ENCODE measurements at places on chromosomes 16 and 17. TPM values are rescaled to one million over a fixed set of nuclear protein-coding genes. Genes with fewer than 3 reads are reported as not detected.

GRCh38 chr17:63291258-63291657 is 154.8 kb downstream of the CYB561 start:
- DNase-seq, result no peak

GRCh38 chr17:7427549-7427948 is 1.1 kb upstream of the SPEM3 start:
- DNase-seq, result no peak

DNA sequence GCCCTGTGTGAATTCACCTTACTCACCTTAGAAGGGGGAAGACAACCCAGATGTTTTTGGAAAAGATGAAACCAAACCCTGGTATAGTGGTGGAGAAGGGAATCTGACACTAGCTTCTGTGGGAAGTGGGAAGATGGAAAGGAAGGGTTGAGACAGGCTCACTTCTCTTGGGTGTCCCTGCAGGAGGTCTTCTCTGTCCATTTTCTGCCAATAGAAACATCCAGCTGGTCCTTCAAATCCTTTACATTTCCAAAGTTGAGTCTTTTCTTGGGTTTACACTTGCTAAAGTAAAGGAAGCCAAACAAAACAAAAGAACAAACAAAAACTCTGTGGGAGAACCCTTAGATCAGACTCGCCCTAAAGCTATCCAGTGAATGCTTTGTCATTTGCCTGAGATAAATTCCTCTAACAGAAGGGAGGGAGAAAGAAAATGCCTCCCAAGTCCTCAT is 10.2 kb downstream of the HOXB1 start:
- no peak for DNase-seq

DNA sequence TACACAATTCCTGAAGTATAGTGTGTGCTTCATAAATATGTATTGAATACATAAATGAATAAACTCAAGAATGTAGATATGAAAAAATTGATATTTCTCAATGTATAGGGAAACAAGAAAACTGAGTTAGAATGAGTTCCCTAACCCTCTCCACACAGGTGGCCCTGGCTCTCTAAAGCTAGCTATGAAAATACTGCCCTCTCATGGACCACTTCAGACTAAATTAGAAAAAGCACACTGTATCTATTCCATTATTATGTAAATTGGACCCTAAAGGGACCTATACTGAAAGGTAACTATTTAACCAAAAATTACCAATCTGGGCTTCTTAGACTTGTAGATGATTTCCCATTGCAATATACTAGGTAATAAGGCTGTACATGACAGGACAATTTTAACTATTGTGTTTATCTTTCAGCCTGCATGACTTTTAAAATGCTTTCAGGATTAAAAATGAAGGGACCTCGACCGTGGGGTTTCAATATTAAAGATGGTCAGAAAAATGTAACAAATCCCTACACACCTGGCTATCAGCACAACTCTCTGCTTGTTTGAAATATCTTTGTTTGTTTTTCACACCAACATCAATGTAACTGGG is 672.5 kb upstream of the KIF2B start:
- no peak for DNase-seq

DNA sequence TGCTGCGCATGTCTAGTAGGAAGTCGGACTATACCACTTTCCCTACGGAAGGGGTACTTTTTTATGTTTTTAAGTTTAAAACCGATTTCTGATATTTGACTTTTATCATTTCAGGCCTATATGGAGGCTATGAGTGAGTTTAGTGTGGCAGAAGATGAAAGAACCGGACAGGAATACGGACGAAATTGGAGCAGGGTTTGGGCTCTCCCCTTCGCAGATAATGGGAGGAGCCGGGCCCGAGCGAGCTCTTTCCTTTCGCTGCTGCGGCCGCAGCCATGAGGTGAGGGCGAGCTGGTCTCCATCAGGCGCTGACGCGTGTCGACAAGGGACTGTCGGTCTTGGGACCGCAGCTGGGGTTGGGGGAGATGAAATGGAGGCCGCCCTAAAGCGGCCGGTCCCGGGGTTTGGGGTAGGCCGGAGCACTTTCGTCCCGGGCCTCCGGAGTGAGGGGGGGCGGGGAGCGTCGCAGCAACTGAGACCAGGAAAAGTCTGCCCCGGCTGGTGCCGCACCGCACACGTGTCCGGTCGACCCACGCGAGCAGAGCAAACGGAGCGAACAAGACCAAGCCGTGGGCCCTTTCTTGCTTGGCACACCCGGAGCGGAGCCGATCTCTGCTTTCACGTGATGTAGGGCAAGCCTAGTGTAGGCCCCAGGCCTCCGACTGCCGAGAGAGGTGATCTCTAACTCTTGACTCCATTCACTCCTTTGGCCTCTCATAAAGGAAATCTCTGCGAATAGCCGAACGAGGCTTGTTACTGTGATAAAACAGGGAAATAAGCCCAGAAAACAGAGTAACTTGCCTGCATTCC is at the start of gene RPL19:
TSS of gene RPL19 (plus strand) at position 214 of the 810 bp plus-strand sequence. CDS start at position 276, 62 bp downstream.
- DNase-seq, result no peak

- no peak for DNase-seq
Observed at GRCh38 chr16:4115949-4116318, 308 bp downstream of the ADCY9 start.

DNA sequence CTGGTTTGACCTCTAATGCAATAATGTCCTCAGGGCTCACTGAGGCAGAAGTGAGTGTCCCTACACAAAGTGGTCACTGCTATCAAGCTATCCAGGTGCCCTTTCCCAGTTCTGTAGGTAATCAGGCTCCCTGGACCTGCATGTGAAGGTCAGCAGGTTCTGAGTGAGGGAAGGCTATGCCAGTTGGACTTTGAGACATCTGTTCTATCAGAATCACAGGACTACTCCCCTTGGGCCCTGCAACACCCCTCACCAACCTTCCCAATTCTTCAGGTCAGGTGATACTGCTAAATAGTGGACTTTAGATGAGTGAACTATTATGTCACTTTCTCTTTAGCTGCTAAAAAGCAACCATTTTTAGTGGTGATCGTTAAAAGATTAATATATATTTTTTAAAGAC is 37.6 kb downstream of the ZZEF1 start:
- no peak for DNase-seq

GRCh38 chr16:56774016-56774680 is 44.2 kb downstream of the NUP93 start:
- no peak for DNase-seq

GRCh38 chr16:17607609-17608008 is 136.8 kb upstream of the XYLT1 start:
- no peak for DNase-seq

- DNase-seq, result no peak
Observed at GRCh38 chr16:84940670-84941551, 70.4 kb downstream of the ZDHHC7 start.

- DNase-seq, result no peak
Observed at GRCh38 chr16:87996962-87997880, 46.0 kb downstream of the BANP start.

- DNase-seq, result no peak
Observed at GRCh38 chr17:42846594-42847280, 2.4 kb downstream of the AOC2 start.

PLEKHG4 gene
- total RNA-seq, result 19.9 TPM

GPR179 gene
- total RNA-seq, result not detected

COPRS gene
- total RNA-seq, result 64.2 TPM

PRSS8 gene
- 2.6 TPM for total RNA-seq

NPIPB13 gene
- 4.7 TPM for total RNA-seq

Measured in omental fat pad (tissue), 4 donors.